Left renal pelvis (tissue), 4 donors: ENCODE measurements at places on chromosomes 6 and 20.

- no peak for DNase-seq
These were observed 24.1 kb downstream of the PTPRT start for GRCh38 chr20:43165611-43166010.

DNA sequence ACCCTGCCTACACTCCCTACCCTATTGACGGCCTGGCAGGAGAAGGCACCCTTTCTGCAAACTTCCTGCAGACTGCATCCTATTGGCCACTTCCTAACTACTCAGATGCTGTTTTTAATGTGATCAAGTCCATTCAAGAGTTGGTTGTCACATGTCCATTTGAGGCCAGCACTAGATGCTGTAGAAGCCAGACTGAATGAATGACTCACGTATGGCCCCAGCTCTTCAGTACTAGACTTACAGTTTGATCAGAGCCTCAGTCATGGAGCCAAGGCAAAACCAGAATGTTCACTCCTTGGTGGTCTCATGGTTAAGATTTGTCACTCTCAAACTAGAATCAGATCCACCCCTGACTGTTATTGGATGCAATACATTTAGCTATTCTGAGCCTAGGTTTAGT is 101.7 kb downstream of the OPRM1 start:
- DNase-seq, result no peak

GRCh38 chr6:19332806-19333460 is 504.2 kb upstream of the ID4 start:
- DNase-seq, result no peak

- no peak for DNase-seq
These were observed 62.3 kb downstream of the TRMT6 start for GRCh38 chr20:5888041-5888440.

DNA sequence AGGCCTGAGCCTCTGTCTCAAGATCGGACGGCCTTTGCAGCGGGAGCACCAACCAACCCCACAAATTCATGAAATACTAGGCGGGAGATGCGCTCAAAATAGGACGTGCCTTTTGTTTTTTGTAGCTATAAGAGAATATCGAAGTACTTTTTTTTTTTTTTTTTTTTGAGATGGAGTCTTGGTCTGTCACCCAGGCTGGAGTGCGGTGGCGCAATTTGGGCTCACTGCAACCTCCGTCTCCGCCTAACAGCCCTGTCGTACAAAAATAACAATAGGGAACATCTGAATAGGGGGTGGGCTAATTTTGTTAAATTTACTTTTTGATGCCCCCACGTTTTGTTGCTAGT is 5.9 kb upstream of the TUBB2A start:
- DNase-seq, result no peak

DNA sequence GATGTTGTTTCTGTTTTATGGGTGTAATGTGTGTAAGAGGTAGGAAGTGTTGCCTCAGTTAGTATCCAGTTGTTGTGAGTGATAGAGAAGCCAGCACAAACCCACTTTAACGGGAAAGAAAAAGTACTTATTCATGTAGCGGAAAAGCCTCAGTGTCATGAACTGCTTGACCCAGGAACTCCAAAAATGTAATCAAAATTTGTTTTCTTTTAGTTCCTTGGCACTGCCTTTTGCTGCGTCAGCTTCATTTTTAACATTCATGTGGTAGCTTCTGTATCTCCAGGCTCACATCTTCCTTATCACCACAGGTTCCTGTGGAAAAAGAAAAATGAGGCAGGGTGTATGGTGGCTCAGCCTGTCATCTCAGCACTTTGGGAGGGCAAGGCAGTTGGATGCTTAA is 46.4 kb upstream of the CCDC28A start:
- DNase-seq, result no peak
